A549 treated with RU486 at 1 μM for 4 hours (cell line): ENCODE measurements at places on chromosomes 2 and 18. TPM values are rescaled to one million over a fixed set of nuclear protein-coding genes. Genes with fewer than 3 reads are reported as not detected.

The PARD6G gene
- 2.0 to 4.1 TPM (median 2.9 TPM) in 5 replicates for total RNA-seq

The MC5R gene
- 0.07 TPM in 1 of 5 replicates, not detected in the others for total RNA-seq

The LINC00305 gene
- not detected in 5 replicates for total RNA-seq

The LPIN1 gene
- 10.1 to 14.5 TPM (median 11.2 TPM) in 5 replicates for total RNA-seq

The TUBB8B gene
- 0.32 TPM in 1 of 5 replicates, not detected in the others for total RNA-seq

The CNDP1 gene
- not detected in 5 replicates for total RNA-seq

The TEX51 gene
- total RNA-seq: not detected in 5 replicates

The ARHGEF33 gene
- 0.10 to 0.33 TPM (median 0.21 TPM) in 4 of 5 replicates, not detected in the other for total RNA-seq

The IL1R2 gene
- total RNA-seq: 0.42 to 1.1 TPM (median 0.57 TPM) in 5 replicates

The KCNG2 gene
- not detected in 5 replicates for total RNA-seq

The ACADL gene
- total RNA-seq: 0.09 to 0.18 TPM in 2 of 5 replicates, not detected in the others

The HS6ST1 gene
- 9.1 to 14.4 TPM (median 12.9 TPM) in 5 replicates for total RNA-seq

The MFSD2B gene
- 0.28 to 0.56 TPM (median 0.36 TPM) in 5 replicates for total RNA-seq

The TDRD15 gene
- not detected in 5 replicates for total RNA-seq

The SLC4A3 gene
- total RNA-seq: 1.7 to 3.4 TPM (median 2.3 TPM) in 5 replicates

The C2orf78 gene
- not detected in 5 replicates for total RNA-seq

The OTOF gene
- 0.05 to 0.13 TPM (median 0.07 TPM) in 4 of 5 replicates, not detected in the other for total RNA-seq

The SPC25 gene
- total RNA-seq: 9.7 to 21.8 TPM (median 19.9 TPM) in 5 replicates

The HOXD1 gene
- total RNA-seq: 0.12 to 0.44 TPM (median 0.21 TPM) in 5 replicates

The GORASP2 gene
- total RNA-seq: 91.3 to 115 TPM (median 94.8 TPM) in 5 replicates

The ICOS gene
- not detected in 5 replicates for total RNA-seq

The UGGT1 gene
- total RNA-seq: 18.1 to 25.8 TPM (median 22.3 TPM) in 5 replicates
